WERI-Rb-1 (cell line): ENCODE measurements at places on chromosomes 13 and 19.

GRCh38 chr19:6802336-6803035 is 30.0 kb downstream of the VAV1 start:
- DNase-seq = no peak

DNA sequence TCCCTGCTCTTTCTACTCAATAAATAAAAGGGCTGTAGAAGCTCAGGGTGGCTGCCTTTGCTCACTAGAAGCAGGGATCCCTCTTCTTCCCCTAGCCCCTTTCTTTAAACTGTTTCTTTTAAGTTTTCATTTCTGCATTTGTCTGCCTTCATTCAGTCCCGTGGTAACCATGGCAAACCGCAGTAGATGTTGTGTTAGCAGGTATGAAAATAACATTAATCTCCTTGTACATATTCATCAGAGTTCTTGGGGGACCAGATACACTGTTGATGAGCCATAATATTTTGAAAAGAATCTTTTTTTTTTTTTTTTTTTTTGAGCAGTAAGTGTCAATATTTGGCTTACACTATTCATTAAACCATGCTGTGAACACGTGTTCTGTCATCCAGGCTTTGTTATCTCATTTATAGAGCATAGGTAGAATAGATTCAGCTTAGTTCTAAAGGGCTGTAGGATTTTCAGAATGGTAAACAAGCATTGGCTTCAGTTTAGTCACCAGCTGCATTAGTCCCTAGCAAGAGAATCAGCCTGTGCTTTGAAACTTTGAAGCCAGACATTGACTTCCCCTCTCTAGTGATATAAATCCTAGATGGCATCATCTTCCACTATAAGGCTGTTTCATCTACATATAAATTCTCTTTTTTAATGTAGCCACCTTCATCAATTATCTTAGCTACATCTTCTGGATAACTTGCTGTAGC is 59.4 kb upstream of the SPRY2 start:
- DNase-seq = no peak

GRCh38 chr13:36362251-36362650 is 16.1 kb upstream of the SPART start:
- DNase-seq = no peak

DNA sequence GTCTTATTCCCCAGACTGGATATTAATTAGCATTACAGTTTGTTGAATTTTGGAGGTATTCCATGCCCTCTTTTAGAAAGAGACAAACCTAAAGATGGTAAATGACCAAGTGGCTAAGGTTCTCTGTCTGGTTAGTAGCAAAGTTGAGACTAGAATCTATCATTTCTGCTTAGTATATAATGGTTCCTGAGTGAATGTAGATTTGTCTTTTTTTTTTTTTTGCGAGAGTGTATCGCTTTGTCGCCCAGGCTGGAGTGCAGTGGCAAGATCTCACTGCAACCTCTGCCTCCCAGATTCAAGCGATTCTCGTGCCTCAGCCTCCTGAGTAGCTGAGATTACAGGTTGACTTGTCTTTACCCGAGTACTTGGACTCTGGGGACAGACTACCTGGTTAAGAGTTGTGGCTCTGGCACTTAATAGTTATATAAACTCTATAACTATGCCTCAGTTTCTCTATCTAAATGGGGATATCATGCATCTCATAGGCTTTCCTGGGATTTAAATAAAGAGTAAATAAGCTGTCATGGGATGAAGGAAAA is 2.7 kb downstream of the NAA16 start:
- no peak for DNase-seq

DNA sequence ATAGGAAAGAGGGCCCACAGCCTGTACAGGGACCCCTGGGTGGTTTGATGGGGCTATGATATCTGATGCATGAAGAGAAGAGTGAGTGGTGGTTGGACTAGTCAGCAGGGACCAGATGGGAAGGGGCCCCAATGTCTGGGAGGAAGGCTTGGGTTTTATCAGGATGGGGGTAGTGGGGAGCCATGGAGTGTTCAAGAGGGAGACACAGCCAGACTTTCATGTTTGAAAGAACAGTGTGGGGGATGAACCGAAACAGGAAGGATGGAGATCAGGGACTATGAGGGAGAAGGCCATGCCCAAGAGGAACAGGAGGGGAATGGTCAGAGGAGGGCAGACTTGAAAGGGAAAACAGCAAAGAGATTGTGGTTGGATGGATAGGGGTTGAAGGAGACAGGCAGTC is 63.1 kb downstream of the UNC13A start:
- no peak for DNase-seq

- DNase-seq = no peak
Measured at GRCh38 chr13:97660594-97661260, 226.8 kb downstream of the RAP2A start.

DNA sequence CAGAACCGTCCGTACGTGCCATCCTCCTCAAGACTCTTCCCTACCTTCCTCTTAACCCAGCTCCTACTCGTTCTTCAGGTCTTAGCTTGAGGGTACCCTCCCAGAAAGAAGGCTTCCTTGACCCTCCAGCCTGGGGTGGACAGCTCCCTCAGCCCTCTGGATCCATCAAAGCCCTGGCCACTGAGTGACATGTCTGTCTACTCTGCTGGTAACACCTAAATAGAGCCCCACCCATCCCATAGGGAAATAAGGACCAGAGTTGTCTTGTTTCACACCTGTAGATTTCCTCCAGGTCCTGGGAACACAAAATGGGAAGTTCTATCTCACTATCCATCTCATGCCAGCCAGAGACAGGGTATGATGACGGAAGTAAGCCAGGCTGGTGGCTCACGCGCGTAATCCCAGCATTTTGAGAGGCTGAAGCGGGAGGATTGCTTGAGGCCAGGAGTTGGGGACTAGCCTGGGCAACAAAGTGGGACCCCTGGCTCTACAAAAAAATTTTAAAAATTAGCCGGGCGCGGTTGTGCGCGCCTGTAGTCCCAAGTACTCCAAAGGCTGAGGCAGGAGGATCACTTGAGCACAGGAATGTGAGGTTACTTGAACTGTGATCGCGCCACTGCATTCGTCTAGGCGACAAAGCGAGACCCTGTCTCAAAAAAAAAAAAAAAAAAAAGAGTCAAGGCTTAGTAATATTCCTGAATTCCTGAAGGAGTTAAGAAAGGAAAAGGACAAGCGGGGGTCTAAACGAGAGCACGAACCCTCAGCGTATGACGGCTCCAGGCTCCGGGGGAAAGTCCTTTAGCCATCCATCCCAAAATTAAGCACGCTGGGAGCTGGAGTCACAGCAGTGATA is 566 bp upstream of the CCDC97 start:
- DNase-seq = no peak

GRCh38 chr13:108785844-108786243 is 156.4 kb downstream of the MYO16 start:
- DNase-seq = no peak

GRCh38 chr19:29086182-29086581 is 126.8 kb downstream of the UQCRFS1 start:
- no peak for DNase-seq

DNA sequence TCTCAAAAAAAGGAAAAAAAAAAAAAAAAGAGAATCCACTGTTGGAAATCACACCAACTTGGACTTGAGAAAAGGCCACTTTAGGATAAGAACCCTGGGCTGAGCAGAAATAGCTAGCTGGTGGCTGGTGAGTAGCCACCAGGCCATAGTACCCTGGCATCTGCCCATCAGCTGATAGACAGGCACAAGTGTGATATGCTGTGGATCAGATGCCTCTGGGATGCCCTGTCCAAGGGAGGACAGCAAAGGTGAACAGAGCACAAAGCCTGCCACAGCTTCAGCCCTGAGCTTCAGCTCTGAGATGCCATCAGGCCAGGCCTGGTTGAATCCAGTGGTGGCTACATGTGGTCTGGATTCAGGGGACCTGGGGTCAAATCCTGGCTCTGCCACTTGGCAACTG is 8.7 kb downstream of the SIRT2 start:
- DNase-seq = no peak

GRCh38 chr13:99124794-99125316 is 75.8 kb upstream of the UBAC2 start:
- DNase-seq = no peak

DNA sequence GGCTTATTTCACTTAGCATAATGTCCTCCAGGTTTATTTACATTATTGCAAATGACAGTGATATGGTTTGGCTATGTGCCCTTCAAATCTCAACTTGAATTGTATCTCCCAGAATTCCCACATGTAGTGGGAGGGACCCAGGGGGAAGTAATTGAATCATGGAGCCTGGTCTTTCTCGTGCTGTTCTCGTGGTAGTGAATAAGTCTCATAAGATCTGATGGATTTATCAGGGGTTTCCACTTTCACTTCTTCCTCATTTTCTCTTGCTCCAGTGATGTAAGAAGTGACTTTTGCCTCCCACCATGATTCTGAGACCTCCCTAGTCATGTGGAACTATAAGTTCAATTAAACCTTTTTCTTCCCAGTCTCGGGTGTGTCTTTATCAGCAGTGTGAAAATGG is 109.6 kb downstream of the VWA8 start:
- DNase-seq = no peak

DNA sequence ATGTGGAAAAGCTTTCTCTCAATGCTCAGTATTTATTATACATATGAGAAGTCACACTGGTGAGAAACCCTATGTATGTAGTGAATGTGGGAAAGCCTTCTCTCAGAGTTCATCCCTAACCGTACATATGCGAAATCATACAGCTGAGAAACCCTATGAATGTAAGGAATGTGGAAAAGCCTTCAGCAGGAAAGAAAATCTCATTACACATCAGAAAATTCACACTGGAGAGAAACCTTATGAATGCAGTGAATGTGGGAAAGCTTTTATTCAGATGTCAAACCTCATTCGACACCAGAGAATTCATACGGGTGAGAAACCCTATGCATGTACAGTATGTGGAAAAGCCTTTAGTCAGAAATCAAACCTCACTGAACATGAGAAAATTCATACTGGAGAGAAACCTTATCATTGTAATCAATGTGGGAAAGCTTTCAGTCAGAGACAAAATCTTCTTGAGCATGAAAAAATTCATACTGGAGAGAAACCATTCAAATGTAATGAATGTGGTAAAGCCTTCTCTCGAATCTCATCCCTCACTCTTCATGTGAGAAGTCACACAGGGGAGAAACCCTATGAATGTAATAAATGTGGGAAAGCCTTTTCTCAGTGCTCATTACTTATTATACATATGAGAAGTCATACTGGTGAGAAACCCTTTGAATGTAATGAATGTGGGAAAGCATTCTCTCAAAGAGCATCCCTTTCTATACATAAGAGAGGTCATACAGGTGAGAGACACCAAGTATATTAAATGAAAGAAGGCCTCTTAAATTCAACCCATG is 34.4 kb downstream of the ZNF568 start:
- no peak for DNase-seq

DNA sequence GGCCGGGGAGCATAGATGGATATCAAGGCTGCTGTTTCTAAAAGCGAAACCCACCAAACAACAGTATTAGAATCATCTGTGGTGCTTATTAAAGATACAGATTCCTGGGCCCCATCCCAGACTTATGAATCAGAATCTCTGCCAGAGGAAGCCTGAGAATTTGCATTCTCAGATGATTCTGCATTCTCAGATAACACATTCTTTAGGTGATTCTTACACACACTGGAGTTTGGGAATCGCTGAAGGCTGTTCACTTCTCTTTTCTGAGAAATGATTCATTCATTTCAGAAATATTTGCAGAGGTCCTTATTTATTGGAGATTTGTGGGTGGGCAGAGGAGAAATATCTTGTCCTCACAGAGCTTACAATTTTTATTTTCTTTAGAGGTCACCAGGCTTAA is 24.4 kb downstream of the ALOX5AP start:
- DNase-seq = no peak

DNA sequence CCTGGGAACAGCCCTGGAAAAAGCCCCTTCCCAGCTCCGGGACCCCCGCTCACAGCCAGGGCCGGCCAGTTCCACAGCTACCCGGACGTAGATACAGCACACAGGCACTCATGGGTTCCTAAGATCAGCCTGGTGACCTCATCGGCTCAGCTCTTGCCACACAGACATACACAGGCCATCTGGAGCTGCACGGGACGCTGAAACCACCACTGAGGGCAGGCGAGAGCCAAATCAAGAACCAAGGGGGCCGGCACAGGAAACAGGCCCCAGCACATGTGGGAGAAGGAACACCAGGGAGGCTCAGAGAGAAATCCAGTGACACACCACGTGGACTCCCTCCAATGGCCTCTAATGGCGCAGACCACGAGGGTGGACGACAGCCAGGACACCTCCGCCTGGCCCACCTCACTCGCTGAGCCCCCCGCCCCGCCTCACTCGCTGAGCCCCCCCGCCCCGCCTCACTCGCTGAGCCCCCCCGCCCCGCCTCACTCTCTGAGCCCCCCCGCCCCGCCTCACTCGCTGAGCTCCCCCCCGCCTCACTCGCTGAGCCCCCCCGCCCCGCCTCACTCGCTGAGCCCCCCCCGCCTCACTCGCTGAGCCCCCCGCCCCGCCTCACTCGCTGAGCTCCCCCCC is 69.7 kb upstream of the C13orf46 start:
- DNase-seq = peak; percentile 89

- DNase-seq = no peak
Measured at GRCh38 chr13:110872768-110873638, 41.9 kb downstream of the ANKRD10 start.

DNA sequence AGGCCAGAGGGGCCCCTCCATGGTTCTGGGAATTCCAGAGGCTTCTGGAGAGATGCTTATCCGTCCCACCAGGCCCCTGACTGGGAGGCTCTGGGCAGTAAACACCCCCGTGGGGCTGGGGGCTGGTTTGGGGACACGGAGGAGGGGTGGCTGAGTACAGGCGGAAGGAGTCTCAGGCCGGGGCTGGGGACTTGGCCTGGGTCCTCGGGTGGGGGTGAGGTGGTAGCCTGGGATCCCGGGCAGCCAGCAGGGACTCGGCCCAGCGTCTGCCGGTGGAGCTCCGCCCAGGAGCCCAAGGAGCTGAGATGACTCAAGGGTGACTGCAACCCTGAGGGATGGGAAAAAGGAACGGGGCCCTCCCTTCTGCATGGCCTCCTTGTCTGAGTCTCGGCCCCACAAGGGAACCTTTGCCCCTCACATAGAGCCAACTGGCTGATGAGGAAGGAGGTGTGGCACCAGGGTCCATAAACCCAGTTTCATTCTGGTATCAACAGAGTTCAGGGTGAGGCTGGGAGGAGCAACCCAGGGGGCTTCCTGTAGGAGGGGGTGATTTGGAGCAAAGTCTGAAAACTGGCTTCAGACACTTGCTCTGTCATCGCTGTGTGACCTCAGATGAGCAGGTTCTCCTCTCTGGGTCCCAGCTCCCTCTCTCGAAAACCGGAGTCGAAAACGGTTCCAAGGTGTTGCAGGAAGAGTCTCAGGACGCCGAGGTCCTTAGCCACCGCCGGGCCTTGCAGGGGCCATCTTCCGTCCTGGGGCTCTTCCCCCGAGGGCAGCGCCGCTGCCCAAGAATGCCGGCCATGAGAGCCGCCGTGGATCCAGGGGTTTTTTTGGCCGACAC is 809 bp downstream of the MISP start:
- no peak for DNase-seq

GRCh38 chr13:73223372-73223781 is 164.6 kb downstream of the KLF5 start:
- DNase-seq = no peak

GRCh38 chr19:15421136-15421695 is 2.4 kb upstream of the AKAP8L start:
- DNase-seq = no peak

DNA sequence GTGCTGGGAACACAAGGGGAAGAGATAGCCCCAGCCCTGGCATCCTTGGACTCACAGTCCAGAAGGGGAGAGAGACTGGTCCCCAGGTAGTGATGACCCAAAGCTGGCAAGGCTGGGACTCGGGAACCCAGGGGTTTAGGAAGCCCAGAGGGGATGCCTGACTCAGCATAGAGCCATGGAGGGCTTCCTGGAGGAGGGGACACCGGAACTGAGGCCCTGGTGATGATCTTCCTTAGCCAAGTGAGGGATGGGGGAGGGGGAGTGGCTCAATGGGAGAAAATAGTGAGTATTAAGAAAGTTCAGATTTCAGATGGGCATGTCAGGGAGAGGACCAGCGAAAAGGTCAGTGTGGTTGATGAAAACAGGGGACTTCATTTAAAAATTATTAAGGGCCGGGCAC is 26.8 kb downstream of the EXOC3L2 start:
- DNase-seq = no peak
